ENCODE measurements at places on chromosomes 4 and X.

- no peak for DNase-seq
Observed at GRCh38 chr4:189001283-189001970, 862.2 kb downstream of the TRIML1 start.

GRCh38 chr4:42445038-42445437 lies 47.8 kb downstream of the SHISA3 start:
- no peak for DNase-seq

DNA sequence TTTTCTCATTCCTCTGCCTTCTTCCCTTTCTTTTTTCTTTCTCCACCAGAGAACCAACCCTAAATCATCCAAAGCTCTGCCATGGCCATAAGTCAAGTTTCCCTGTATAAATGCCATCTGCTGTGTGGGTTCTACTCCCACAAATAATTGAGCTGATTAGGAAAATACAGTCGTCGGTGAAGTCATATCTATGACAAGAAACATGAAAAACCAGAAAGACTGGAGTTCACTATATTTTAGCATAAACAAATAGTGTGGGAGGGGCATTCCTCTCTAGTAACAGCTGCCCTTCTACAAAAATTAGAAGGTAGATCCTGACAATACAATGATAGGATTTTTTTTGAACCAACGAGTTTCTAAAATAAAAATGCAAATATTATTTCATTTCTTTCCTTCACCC lies 48.8 kb downstream of the SPOCK3 start:
- DNase-seq: no peak

- no peak for DNase-seq
Observed at GRCh38 chr4:87962398-87963146, 12.9 kb upstream of the SPP1 start.
